ENCODE measurements at places on chromosomes 11 and 22. TPM values are rescaled to one million over a fixed set of nuclear protein-coding genes. Genes with fewer than 3 reads are reported as not detected.
A peak's percentile ranks its signal among the peaks of the same experiment; 100 is the strongest.

- no peak for DNase-seq
These were observed 89.7 kb upstream of the PHOX2A start for GRCh38 chr11:72333661-72334060.

- DNase-seq: peak; percentile 12
These were observed 16.2 kb downstream of the PIWIL3 start for GRCh38 chr22:24758164-24758799.

- DNase-seq: no peak
These were observed at the start of gene FAM181B for GRCh38 chr11:82733444-82734119. FAM181B (minus strand) TSS chr11:82733864; CDS start chr11:82733729, 135 bp downstream.

DNA sequence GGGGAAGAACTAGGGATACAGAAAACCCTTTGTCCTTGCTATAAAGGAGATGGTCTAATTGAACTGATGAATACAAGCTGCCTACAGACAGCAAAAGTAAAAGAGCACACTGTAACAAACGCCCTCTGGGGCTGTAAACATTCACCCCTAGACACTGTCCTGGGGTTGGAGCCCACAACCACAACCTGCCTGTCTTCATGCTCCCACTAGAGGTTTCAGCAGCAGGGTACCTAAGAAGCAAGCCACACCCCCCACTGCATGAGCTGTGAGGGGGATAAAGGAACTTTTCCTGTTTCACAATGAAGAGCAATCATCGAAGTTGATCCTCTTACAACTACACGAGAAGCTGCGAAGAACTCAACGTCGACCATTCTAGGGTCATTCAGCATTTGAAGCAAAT is 90.5 kb upstream of the LUZP2 start:
- no peak for DNase-seq

The F2 gene
- total RNA-seq: not detected

Data from H4 (cell line).